ENCODE measurements at places on chromosomes 2 and 18.

DNA sequence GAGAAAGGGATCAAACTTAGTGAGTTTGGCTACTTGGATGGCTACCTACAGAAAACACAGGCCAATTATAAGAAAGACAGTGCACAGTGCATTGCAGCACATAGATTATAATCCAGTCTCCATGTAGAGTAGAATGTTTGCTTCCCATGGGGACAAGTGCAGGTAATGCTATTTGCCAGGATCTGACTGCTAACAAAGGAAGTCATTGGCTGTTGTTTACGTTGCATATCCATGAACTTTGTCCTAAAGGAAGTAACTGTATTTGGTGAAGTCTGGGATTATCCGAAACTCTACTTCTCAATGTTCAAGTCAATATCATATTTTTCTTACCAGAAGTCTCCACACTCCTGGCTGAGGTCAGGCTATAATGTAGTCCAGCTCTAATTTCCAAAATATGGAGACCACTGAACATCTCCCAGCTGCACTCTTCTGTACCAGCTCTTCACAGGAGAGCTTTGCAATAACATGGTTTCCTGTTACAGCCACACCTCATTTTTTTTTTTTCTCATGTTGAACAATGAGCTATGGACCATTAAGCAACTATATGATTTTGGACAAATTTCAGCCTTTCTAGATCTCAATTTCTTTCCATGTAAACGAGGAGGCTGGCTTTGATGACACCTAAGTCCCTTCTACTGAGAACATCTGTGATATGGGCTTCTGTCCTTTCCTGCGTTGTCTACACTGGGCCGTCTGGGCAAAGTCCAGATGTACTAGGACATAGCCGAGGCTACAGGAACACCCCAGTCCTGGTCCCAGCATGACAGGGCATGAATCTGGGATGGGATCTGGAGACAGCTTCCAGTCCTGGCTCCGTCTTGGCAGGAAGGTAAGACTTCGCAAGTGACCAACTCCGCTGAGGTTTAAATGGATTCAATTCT lies 154.8 kb downstream of the LAMA1 start:
- DNase-seq = no peak

DNA sequence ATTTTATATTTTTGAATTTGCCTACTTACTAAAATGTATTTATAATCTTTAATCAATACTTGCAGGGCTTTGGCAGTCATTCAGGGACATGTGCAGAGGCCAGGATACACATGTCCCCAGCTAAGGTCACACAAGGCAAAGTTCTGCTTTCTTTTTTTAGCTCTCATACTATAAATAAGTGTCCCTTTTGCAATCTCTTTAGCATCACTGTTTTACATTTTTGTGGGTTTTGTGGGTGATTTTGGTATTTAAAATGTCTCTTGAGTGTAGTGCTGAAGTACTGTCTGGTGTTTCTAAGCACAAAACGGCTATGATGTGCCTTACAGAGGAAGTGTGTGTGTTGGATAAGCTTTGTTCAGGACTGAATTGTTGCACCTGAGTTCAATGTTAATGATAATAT lies 309.0 kb upstream of the GULP1 start:
- DNase-seq = no peak

DNA sequence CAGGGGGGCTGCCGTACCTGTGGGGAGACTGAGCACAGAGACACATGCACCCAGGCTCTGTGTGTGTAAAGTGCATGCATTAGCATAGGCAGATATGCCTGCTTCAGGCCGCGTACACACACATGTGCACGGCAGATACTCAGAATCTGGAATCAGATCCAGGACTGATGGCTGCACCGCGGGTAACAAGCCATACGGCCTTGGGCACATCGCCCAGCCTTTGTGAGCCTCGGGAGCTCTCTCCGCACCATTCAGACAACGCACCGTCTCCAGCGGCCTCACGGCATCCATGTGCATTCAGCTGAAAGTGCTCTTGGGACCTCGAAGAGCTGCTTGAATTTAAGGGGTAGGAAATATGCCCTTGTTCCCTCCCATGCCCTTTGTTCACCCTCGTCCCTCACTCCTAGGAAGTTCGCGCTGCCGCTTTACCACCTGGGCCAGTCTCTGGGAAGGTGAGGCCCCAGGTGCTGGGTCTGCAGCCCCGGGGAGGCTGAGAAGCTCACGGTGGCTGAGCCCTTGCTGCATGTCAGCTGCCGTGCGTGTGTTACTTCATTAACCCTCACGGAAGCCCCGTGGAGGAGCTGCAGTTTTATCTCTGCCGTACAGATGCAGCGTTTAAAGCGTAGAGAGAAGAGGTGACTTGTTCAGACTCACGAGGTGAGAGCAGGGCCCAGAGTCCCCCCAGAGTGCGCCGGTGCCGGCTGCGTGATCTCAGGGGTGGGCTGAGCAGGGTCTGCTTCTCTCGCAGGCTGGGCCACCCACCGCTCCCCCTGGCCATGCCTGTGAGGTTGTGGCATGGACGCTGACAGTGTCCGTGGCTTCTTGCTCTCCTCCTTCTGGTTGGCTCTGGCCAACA lies 377.7 kb upstream of the MYT1L start:
- DNase-seq = no peak

DNA sequence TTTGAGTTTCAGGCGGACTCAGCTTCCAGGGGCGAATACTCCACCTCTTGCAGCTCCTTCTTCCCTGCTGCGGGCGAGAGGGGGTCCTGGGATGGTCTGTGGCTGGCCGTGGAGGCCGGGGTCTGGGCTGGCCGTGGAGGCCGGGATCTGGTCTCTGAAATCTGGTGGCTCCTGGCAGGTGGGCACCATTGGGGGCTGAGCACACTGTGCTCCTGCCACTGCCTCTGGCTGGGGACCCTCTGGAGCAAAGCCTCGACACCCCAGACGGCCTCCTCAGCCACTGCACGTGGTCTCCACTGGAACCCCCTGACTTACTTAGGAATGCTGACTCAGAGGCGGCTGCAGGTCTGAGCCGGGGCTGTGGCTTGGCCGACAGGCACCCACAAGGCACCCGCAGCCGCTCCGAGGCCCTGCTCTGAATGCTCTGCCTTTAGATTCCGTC lies 100.1 kb upstream of the ALKAL2 start:
- no peak for DNase-seq

DNA sequence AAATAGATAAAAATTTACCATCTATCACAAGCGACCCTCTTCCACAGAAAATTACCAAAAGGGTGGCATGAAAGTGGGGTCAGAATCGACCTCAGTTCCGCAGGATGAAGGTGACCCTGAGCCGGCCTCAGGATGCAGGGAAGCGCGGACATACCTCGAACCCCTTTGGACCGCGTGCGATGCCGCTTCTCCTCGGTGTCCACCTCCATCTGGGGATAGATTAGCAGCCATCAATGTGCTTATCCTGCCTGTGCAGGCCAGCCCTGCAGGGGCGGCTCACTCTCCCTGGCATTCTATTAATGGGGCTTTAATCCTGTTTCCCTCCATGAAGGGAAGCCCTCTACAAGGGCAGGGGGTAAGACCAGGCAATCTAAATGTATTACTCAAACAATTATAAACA lies 235.3 kb upstream of the PXDN start:
- no peak for DNase-seq

DNA sequence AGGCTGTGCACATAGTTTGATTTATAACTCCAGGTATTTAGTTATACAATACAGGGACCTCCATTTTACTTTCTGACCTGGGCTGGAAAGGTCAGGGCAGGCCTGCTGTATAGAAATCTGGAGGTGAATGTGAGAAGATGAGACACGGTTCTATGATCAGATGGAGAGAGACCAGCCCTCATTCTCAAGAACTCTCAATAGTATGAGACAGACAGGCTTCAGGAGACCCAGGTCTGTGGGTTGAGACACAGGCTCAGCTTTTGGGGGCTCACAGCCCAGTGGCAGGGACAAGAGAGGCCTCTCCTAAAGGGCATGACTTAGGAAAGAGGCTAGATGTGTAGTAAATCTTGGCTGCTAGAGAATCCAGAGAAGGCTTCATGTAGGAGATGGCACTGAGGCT lies 719 bp upstream of the ATP6V1B1 start:
- DNase-seq = no peak

DNA sequence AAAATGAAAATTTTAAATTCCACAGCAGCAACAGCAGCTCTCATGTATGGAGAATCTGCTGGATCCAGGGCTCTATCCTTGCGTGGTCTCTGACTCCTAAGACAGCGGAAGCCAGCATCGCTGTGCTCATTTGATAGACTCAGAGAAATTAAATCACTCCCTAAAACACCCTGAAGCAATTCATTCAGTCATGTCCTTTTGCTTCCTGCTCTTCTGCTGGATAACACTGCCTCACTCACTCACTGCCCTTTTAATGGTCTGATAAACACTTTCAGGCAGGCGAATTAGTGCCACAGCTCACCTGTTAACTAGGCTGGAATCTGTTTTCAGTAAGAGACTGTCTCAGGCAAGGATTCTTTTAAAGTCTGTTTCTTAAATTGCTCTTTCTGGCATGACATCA lies 10.0 kb downstream of the WIPF1 start:
- no peak for DNase-seq

- DNase-seq = no peak
Measured at GRCh38 chr2:183010112-183010511, 28.1 kb downstream of the NCKAP1 start.

DNA sequence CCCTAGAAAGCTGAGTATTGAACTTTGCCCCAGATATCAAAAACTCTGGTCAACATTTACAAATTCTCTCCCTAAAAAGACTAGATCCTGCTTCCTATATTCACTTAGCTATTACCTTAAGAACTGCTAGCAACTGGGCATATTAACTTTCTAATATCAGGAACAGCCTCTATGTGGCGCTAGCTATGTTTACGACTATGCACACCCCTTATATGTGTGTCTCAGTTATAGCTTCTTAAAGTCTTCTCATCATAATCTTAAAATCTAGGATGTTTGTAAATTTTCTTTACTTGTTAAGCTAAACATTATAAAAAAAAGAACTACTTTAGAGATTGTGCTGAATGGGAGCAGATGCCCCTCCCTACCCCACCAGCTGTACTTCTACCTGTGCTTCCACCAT lies 1.7 kb upstream of the STAMBP start:
- DNase-seq = no peak

- DNase-seq = no peak
Measured at GRCh38 chr2:191713837-191714236, 35.9 kb downstream of the NABP1 start.

DNA sequence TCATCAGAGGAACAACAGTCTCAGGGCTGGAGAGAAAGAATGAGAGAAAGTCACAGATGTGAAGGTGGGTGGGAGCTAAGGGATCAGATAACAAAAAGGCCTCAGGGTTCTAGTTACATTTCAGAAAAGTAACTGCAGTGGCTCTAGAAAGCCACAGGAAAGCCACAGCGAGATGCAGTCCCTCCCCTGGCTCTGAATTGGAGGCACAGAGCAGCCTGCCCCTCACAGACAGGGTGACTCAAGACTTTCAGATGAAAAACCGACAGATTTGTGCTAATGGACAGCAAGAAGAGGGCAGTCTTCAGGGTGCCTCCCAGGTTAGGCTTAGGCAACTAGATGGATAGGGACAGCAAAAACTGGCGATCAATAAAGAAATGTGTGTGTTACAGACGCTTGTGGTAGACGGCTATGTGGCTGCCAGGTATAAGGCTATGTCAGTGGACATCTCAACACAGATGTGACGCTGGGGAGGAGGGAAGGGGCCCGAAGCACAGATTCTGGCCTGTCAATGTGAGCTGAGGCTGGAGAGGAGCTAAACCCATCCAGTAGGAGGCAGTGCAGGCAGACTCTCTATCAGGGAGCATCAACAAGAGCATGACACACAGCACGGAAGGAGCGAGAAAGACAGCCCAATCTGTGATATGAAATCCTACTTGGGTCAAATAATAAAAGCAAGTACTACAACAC lies 26.2 kb downstream of the UNC50 start:
- no peak for DNase-seq
